Adipocyte (in vitro differentiated cells): ENCODE measurements at places on chromosomes 2 and 18.

- DNase-seq = peak; percentile 64
Observed at GRCh38 chr2:181904022-181904632, 12.6 kb downstream of the ITPRID2 start.

GRCh38 chr2:33213648-33214047 is 262.8 kb upstream of the RASGRP3 start:
- no peak for DNase-seq

DNA sequence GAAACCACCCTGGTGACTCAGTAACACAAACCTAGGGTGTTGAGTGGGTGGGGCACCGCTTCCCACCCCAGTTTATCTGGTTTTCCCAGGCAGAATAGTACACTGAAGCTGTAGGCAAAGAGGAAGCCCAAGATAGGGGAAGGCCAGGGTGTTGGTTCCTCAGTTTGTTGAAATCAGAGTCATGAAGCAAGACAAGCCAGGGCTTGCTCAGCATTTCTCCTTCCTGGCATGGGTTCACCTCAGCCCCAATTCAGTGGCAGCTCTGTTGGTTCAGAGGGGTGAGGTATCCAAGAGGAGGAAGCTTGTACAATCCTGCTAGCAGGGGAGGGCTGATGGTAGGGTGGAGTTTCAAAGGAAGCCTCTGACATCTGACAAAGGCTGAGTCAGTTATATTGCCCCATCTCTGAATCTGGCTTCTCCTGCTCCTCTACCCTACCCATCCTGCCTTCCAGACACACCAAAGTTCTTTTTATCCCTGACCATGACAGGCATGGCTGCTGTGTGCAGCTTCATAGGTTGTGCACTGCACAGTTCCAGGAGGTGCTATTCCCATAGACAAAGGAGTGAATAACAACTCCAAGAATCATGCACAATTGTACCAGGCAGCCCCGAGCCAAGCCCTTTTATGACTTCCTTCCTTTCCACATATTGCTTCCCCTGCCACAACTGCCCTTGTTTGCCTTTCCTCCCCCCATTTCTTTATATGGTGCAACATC is 24.9 kb upstream of the RAB10 start:
- DNase-seq = peak; percentile 71

GRCh38 chr2:190511104-190511503 is 23.4 kb downstream of the NEMP2 start:
- peak; percentile 74 for DNase-seq

DNA sequence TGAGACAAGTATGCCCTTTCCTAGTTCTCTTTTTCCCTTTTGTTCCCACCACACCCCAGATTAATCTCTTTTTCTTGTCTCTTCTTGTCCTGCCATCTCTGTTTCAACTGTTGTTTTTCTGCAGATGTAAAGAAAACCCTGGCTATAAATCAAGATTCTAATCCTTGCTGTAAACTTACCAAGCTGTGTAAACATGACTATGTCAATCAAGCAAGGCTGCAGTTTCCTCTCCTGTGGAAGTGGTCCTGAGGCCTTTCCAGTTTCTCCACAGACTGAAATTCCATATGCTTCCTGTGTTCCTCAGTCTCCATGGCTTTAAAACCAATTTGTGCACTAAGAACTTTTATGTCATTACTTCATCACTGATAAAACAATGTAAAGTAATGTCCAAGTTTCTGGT is 288.8 kb upstream of the PIK3C3 start:
- DNase-seq = peak; percentile 50

- DNase-seq = no peak
Observed at GRCh38 chr18:53971331-53971730, 253.1 kb downstream of the MBD2 start.

DNA sequence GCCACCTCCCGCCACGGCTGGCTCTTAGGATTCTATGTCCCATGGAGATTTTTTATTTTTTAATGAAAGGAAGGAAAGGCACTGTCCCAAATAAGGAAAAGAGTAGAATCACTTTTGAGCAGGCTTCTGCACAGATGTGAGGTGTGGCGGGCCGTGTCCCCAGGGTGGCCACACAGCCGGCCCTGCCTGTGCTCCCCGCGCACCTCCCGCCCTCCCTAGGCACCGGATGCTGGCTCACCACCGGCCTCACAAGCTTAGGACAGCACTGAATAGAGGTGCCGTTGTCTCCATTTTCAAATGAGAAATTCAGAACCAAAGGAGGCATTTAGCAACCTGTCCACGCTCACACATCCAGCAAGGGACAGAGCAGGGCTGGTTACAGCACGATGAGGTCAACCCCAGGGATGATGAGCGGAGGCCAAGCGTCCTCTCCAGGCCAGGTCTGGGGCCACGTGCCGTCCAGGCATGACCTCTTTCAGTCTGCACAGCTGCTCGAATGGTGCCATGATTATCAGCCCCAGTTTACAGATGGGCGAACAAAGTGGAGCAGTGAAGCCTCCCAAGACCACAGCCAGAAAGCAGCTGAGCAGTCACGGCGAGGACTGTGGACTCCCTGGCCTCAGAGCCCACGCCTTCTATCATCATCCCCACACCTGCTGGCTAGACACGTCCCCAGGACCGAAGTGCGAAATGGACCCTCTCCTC is 20.7 kb upstream of the TEX51 start:
- no peak for DNase-seq

GRCh38 chr2:205407984-205408383 is 274.3 kb upstream of the NRP2 start:
- peak; percentile 94 for DNase-seq

DNA sequence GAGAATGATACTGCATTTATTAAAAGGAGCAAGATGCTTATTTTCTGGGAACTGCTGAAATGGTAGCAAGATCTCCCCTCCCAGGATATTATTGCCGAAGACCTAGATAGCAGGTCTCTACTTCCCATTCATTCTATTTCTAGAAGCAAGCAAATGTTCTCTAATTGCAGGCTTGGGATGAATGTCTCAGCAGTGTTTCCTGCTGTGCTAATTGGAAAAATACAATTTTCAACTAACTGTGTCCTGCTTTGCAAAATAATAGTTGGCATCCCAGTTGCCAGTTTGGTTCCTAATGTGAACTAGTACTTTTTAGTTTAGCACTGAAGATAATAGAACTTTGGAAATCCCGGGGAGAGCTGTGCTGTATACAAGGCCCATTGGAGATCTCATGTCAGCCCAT is 26.1 kb downstream of the SLC20A1 start:
- DNase-seq = no peak

DNA sequence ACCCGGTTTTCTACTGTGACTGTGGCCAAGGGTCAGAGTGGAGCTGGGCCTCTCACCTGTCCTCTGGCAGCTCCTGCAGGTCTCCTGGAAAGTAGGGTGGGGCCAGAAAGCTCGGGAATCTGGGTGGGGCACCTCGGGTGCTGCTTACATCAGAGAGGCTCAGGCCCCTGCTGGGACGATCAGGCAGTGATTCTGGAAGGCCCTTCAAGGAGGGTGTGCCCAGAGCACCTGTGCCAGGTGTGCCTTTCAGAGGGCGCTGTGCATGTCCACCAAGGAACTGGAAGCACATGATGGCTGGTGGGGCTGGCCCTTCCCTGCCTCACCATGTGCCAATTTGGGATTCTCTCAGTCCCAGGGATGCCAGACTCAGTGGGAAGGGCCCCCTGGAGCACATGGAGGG is 44.0 kb downstream of the ATP6V1C2 start:
- DNase-seq = no peak

DNA sequence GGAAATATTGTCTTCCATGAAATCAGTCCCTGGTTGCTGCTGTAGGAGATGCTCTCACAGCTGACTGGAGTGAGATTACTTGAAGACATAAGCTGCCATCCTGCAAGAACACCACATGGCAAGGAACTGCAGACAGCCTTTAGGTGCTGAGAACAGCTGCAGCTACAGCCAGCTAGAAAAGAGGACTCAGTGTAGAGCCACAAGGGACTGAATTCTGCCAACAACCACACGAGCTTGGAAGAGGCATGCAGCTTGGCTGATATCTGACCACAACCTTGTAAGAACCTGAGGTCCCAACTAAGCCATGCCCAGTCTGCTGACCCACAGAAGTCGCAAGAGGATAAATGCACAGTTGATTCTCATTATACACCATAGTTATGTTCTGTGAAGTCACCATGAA is 181.8 kb upstream of the ARL4C start:
- peak; percentile 74 for DNase-seq

- DNase-seq = peak; percentile 3
Observed at GRCh38 chr2:162676515-162676914, 162.1 kb downstream of the KCNH7 start.

DNA sequence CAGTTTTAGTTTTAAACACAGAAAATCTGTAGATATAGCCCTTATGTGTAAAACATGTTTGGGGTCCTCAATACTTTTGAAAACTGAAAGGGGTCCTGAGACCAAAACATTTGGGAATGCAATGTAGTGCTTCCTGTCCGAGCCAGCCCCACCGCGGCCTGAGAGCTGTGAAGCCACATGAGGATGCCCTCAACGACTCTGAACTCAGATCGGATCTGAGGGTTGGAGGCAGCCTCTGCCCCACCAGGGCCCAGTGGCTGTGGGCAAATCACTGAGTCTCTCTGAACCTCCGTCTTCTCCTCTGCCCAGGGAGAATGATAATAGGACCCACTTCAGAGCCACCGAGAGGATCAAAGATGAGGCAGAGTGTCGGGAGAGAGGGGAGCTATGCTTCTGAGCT is 33.4 kb upstream of the HPCAL1 start:
- DNase-seq = no peak

DNA sequence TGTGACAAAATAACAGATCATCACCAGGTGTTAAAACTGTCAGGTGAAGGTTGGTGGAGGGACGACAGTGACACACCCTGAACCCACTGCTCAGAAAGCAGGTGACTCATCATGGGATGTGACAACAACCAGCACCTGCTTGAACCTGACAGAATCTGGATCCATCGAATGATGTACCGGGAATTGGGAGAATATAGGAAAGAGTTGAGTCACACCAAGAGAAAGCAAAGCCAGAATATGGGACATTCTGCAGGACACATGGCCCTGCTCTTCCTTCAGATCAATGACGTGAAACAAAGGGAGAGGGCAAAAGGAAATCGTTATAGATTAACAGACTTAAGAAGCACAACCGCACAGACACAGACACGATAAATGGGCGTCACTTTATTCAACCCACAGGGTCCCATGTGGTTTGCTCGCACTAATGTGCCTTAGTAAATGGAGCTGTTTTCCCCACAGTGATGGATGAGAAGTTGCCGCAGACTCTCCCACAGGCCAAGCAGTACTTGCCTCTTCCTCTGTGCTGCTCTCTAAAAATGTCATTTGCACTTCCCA is 100.1 kb downstream of the CRACDL start:
- DNase-seq = no peak

DNA sequence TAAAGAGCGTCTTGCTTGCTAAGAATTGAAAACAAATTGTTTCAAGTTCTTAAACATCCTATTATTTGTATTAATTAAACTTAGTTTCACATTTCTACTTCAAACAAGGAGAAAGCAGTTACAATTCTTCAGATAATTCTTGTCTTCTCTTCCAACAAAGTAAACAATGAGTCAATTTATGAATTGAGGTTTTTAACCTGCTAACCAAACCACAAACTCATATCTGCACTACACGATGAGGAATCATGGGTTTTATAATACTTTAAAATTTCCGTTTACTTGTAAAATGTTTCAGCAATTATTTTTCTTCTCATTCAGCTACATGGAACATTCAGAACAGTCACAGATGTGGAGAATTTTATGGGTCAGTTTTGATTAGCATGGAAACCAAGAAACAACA is 114.2 kb downstream of the SPIRE1 start:
- DNase-seq = peak; percentile 4

DNA sequence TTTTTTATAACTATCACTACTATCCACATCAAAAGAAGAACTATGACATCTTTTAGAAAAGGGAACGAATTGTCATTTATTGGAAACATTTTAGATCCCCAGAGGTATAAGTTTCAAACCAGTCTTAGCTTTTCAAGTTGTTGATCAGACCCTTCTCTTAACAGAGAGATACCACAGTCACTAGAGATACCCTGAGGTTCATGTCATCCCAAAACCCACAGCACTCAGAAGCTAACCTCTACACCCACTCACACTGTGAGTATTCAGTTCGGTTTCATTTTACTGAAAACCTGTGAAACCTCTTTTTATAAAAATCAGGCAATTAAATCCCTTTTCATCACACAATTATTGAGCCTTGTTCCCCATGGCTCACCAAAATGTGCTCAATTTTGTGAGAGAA is 156.2 kb downstream of the DTNA start:
- DNase-seq = no peak

- DNase-seq = no peak
Observed at GRCh38 chr2:170091436-170091835, 86.5 kb upstream of the MYO3B start.

DNA sequence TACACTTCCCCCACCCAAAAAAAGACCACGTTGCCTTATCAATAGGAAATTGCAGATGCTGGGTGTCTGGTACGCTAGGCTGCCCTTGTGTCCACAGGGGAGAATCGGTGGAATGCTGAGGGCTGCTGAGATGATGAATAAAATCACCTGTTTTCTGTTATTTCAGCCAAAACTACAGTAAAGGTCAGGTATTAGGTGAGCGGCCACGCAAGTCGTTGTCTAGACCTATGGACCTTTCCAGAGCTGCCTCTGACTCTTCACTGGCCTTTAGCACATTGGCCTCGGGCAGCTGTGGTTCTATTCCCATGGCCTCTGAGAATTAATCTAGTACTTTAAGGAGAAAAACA is 89.6 kb downstream of the MTCL1 start:
- no peak for DNase-seq

GRCh38 chr2:202290970-202291369 is 25.4 kb downstream of the NOP58 start:
- peak; percentile 46 for DNase-seq

DNA sequence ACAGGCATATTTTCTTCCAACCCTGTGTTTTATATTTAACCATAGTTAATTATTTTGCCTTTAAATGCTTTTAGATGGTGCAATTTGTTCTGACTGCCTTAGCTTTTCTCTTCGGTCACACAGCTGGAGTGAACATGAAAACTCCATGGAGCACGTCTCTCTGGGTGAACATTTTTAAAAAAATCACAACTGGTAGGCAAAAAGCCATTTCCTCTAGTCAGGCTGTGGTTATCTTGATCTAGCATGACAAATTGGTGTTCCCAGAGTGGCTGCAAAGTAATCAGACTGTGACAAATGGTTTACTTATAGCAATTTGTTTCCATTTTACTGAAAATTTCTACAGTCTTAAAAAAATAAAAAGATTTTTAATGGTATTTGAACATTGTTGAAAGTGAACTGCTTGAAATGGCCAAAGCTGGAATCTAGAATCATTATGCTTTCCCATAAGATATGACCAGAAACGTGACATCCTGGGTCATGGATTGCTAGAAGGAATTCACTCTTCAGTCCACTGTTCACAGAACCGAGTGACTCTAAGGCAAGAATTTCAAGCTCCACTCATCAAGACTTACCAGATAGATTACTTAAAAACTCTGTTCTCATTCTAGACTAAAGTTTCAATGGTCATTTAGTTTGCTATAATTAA is 703.6 kb downstream of the CPS1 start:
- no peak for DNase-seq
